Epithelial cell of prostate (primary cell): ENCODE measurements at places on chromosomes 4 and X.

DNA sequence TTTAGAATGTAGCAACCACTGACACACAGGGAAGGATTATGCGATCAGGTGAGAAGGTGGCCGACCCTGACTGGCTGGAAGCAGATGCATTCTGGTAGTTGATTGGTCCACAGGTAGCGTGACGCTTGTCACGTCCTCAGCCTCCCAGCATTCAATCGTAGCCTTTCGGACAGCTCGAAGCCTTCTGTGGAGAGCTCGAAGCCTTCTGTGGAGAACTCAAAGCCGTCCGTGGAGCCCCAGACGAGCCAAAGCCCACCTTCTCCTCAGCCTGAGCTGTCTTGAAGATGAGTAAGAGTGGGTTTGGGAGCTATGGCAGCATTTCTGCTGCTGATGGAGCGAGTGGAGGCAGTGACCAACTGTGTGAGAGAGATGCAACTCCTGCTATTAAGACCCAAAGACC is 319 bp downstream of the RPA4 start:
- no peak for DNase-seq

DNA sequence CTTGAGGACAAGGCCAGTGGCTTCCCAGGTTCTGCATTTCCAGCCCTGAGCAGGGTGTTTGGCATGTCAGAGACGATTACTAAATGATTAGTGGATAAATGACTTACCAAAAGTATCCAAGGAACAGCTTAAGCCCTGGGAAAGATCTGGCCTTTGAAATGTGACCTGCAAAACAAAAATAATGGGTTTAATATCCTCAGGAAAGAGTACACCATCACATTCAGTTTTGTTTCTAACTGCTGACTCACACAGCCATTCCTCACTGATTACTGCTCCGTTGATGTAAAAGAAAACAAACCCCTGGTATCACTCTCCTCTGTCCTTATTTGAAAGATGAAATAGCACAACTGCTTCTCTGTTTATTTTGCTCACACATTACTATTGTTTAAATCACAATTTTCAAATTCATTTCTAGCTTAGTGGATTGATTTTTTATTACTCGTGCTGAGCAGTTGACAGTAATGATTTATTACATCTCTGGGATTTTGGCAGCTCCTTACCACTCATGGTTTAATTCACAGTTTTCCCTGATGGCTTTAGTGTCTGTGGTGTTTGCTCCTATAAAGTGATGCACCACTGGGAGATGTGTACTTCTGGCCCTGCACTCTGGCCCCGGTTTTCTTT is 117.0 kb downstream of the CBLL2 start:
- peak; percentile 27 for DNase-seq

GRCh38 chr4:89496851-89497250 is 189.3 kb upstream of the GPRIN3 start:
- DNase-seq: no peak

DNA sequence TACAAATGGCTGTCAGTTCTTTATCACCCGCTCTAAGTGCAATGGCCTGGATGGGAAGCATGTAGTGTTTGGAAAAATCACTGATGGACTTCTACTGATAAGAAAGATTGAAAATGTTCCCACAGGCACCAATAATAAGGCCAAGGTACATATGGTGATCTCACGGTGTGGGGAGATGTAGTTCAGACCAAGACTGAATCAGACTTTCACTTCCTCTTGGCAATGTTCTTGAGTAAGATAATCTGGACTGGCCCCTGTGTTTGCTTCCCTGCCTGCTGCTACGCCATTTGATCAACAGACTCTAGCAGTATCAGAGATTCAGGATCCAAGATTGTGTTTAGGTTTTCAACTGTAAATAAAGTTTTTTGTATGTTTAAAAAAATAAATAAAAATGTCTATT is 682.2 kb upstream of the AMOT start:
- no peak for DNase-seq

- no peak for DNase-seq
These were observed 408.9 kb downstream of the NAP1L3 start for GRCh38 chrX:93264261-93265002.

DNA sequence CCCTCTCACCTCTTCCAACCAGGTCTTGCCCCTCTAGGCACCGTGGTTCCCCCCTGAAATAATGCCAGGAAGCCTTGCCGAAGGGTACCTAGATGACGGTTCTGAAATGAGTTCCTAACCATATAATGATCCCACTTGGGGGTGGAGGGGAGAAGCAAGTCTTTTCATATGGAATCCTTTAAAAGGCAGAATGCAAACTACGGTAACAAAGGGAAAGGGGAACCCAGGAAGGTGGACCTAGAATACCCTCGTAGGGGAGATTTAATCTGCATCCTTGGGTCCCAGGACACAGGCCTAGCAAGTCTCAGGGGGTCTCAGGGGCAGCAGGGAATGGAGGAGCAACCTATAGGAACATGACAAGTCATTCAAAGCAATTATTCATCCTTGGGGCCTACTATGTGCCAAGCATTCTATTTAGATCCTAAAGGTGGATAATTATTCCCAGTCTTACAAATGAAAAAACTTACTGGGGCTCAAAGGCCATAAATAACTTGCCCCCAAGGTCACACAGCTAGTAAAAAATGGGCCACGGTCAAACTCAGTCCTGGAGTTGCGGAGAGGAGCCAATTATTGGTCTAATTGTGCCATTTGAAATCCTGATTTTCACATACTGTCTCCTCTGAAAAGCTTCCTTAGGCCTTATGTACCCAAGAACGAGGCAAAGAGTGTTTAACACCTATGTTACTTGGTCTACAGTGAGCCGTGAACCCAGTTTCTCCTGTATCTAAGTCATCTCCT is 8.8 kb downstream of the BCOR start:
- no peak for DNase-seq

DNA sequence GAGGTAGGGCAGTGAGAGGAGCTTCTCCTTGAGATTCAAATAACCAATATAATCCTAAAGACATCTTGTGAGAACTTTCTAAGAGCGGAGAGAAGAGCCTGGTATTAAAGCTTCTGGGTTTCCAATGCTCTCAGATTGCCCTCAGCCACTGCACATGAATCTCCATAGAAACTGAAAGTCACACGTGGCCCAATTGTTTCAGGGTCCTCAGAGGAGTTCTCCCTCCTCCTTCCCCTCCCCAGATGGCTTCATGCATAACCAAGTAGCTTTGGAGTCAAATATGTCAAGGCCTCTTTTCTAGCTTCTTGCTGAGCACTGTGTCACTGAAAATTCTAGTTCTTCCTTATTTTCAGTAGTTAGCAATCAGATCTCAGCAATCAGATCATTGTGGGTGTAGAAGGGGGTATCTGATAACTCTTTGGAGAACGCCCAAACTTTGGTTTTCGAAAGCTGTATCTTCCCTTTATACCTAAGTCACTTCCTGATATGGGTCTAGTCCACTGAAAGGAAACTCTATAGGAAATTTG is 2.2 kb downstream of the BTK start:
- no peak for DNase-seq

GRCh38 chrX:79138658-79139241 is 5.7 kb upstream of the GPR174 start:
- DNase-seq: no peak

DNA sequence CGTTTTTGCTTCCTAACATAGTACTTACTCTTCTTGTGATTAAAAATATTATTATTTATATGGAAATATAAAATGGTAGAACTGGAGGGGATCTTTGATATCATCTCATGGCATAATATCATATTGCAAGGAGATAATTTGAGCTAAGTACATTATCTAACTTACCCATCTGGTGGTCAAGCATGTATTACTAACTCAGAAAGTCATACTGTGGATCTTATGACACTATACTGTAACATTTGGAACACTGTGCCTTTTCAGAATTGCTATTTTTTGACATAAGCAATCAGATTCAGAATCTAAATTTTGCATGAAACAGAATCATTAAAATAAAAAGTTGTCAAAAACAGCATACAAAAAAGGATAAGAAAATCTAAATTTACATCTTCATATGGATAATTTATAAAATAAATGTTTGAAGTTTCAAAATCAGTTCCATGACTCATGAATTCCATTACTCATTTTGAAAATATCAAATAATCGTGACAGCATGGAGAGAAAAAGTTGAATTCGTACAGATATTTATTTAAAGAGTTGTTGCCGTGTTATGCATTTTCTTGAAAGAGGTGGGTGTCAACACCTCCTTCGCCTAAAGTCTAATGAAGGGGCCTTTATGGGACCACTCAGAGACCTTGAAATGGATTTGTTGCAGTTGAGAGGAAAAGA is 928.1 kb downstream of the PDHA2 start:
- no peak for DNase-seq
